ENCODE measurements at places on chromosomes 16 and 17. TPM values are rescaled to one million over a fixed set of nuclear protein-coding genes. Genes with fewer than 3 reads are reported as not detected.
A peak's percentile ranks its signal among the peaks of the same experiment; 100 is the strongest.

The CDH3 gene
- 0.19 TPM for total RNA-seq

The ABCC11 gene
- not detected for total RNA-seq

The EVPLL gene
- not detected for total RNA-seq

The TAT gene
- total RNA-seq, result not detected

The TMEM114 gene
- total RNA-seq, result not detected

The CCDC102A gene
- 6.7 TPM for total RNA-seq

The TUBG2 gene
- 12.9 TPM for total RNA-seq

- peaks cover under 1% of the 10 kb centered on the region for H3K4me1 ChIP-seq
- no peak overlapping the region for H3K27ac ChIP-seq
- no peak for DNase-seq
- H3K4me3 ChIP-seq, result no peak overlapping the region
- H3K36me3 ChIP-seq, result no peaks in the 10 kb centered on the region
Observed at GRCh38 chr16:9154567-9155410, 63.3 kb downstream of the HAPSTR1 start.

- DNase-seq, result peak; percentile 77
- no peaks in the 10 kb centered on the region for H3K27me3 ChIP-seq
- peak overlapping the region; percentile 52 for H3K27ac ChIP-seq
- peak overlapping the region; percentile 41 for H3K4me3 ChIP-seq
- H3K36me3 ChIP-seq, result peaks cover 5% of the 10 kb centered on the region
Observed at GRCh38 chr16:23826528-23827045, 9.2 kb upstream of the PRKCB start.

- H3K4me3 ChIP-seq, result no peak overlapping the region
- H3K27ac ChIP-seq, result no peak overlapping the region
- H3K36me3 ChIP-seq, result no peaks in the 10 kb centered on the region
- H3K4me1 ChIP-seq, result peaks cover 3% of the 10 kb centered on the region
Observed at GRCh38 chr17:30296499-30297080, 4.8 kb upstream of the BLMH start.

GRCh38 chr17:42394838-42395237 is 6.6 kb upstream of the STAT3 start:
- peaks cover 27% of the 10 kb centered on the region for H3K4me1 ChIP-seq
- no peak overlapping the region for H3K4me3 ChIP-seq
- no peaks in the 10 kb centered on the region for H3K27me3 ChIP-seq
- H3K27ac ChIP-seq, result no peak overlapping the region
- no peak for DNase-seq
- H3K36me3 ChIP-seq, result no peaks in the 10 kb centered on the region

DNA sequence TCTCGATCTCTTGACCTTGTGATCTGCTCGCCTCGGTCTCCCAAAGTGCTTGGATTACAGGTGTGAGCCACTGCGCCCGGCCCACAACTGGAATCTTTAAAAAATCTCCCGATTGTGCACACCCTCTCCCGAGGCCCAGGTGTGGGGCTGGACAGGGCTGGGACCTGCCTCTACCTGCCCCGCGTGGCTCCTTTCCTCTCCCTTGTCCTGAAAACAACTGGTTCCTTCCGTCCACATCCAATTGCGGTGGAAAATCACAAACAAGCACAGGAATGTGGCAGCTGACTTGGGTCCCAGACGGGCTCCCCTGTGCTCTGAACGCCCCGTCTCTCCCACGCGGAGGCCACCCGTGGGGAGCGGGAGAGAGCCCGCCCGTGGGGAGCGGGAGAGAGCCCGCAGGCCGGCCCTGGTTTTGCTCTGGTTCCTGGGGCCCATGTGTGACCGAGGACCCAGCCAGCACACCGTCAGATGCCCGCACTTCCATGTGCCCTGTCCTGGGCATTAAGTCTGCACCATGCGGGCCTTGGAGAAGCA is 3.0 kb upstream of the TMEM204 start:
- peaks cover 8% of the 10 kb centered on the region for H3K36me3 ChIP-seq
- no peak overlapping the region for H3K4me3 ChIP-seq
- H3K4me1 ChIP-seq, result peaks cover 29% of the 10 kb centered on the region
- no peak overlapping the region for H3K27ac ChIP-seq

- no peak overlapping the region for H3K4me3 ChIP-seq
- H3K27ac ChIP-seq, result no peak overlapping the region
- peaks cover 42% of the 10 kb centered on the region for H3K4me1 ChIP-seq
- no peak for DNase-seq
- peaks cover 8% of the 10 kb centered on the region for H3K36me3 ChIP-seq
Observed at GRCh38 chr16:12529582-12529981, 274.1 kb downstream of the CPPED1 start.

- no peaks in the 10 kb centered on the region for H3K4me1 ChIP-seq
- no peak for DNase-seq
- H3K4me3 ChIP-seq, result no peak overlapping the region
- no peak overlapping the region for H3K27ac ChIP-seq
- no peaks in the 10 kb centered on the region for H3K27me3 ChIP-seq
Observed at GRCh38 chr16:19874851-19875546, 9.6 kb downstream of the GPRC5B start.

GRCh38 chr17:50848711-50849110 is 13.3 kb downstream of the WFIKKN2 start:
- no peak overlapping the region for H3K4me3 ChIP-seq
- peaks cover 2% of the 10 kb centered on the region for H3K27me3 ChIP-seq
- H3K36me3 ChIP-seq, result no peaks in the 10 kb centered on the region
- H3K27ac ChIP-seq, result no peak overlapping the region
- DNase-seq, result no peak

GRCh38 chr16:76441391-76441790 is 164.2 kb downstream of the CNTNAP4 start:
- H3K4me3 ChIP-seq, result no peak overlapping the region
- no peaks in the 10 kb centered on the region for H3K36me3 ChIP-seq
- H3K4me1 ChIP-seq, result no peaks in the 10 kb centered on the region
- no peak for DNase-seq
- H3K27me3 ChIP-seq, result no peaks in the 10 kb centered on the region

DNA sequence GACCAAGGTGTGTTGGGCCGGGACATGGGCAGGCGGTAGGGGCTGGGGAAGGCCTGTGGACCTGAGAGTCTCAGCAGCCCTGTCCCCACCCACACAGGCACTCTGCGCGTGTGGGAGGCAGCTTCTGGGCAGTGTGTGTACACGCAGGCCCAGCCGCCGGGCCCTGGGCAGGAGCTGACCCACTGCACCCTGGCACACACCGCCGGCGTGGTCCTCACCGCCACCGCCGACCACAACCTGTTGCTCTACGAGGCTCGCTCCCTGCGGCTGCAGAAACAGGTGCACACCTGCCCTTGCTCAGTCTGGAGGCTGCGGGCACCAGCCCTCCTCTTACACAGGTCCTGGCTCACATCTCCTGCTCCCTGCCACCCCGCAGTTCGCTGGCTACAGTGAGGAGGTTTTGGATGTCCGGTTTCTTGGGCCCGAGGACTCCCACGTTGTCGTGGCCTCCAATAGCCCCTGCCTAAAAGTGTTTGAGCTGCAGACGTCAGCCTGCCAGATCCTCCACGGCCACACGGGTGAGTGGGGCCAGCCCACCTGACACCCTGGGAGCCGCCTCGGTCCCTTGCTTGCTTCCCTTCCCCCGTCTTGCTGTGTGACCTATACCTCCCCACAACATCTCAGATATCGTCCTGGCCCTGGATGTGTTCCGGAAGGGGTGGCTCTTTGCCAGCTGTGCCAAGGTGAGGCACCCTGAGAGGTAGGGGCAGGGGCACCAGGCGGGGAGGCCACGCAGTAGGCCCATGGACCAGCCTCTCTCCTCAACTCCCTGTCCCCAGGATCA is 3.8 kb downstream of the TBL3 start:
- H3K36me3 ChIP-seq, result peaks cover 32% of the 10 kb centered on the region
- H3K27me3 ChIP-seq, result peaks cover 2% of the 10 kb centered on the region
- no peak overlapping the region for H3K27ac ChIP-seq
- no peak for DNase-seq
- peaks cover 16% of the 10 kb centered on the region for H3K4me1 ChIP-seq

- H3K36me3 ChIP-seq, result no peaks in the 10 kb centered on the region
- peaks cover 11% of the 10 kb centered on the region for H3K27me3 ChIP-seq
- no peak within 1 kb of the TSS for H3K4me3 ChIP-seq
- peaks cover 5% of the 10 kb centered on the region for H3K4me1 ChIP-seq
- DNase-seq, result peak; percentile 91
Observed at GRCh38 chr17:63881935-63882601, at the start of gene GH2. Gene GH2 (minus strand): TSS chr17:63881944. CDS start chr17:63881801, 143 bp downstream.

DNA sequence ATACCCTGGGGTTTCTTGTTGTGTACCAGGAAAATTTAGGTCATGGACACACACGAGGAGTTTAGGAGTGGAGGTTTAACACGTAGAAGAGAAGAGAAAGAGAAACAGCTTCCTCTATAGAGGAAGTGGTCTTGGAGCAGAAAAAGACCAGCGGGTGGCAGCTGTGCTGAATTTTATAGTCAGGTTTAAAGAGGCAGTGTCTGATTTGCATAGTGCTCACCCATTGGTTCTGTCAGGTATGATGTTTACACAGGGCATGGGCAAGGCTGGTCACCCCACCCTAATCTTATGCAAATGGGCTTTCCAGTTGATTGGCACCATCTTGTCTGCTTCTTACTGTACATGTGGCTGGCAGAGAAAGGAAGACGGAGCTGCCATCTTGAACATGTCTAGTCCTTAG is 309.0 kb downstream of the CDH13 start:
- no peak for DNase-seq
- no peaks in the 10 kb centered on the region for H3K4me1 ChIP-seq
- H3K27me3 ChIP-seq, result no peaks in the 10 kb centered on the region
- H3K27ac ChIP-seq, result no peak overlapping the region
- no peak overlapping the region for H3K4me3 ChIP-seq

DNA sequence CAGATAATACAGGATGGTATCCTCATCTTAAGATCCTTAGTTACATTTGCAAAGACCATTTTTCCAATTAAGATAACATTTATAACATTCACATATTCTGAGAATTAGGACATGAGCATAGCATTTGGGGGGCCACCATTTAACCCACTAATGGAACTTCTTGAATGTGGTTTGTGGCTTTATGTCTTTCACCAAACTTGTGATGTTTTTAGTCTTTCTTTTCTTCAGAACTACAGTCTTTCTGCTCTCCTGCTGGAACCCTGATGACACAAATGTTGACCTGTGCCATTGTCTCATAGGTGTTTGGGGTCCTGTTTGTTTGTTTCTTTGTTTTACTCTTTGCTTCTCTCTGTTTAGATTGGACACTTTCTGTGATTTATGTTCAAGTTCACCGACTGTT is 23.2 kb downstream of the COX11 start:
- peaks cover 7% of the 10 kb centered on the region for H3K4me1 ChIP-seq
- no peak overlapping the region for H3K27ac ChIP-seq
- DNase-seq, result peak; percentile 12
- peaks cover 6% of the 10 kb centered on the region for H3K27me3 ChIP-seq
- no peaks in the 10 kb centered on the region for H3K36me3 ChIP-seq
- H3K4me3 ChIP-seq, result no peak overlapping the region

DNA sequence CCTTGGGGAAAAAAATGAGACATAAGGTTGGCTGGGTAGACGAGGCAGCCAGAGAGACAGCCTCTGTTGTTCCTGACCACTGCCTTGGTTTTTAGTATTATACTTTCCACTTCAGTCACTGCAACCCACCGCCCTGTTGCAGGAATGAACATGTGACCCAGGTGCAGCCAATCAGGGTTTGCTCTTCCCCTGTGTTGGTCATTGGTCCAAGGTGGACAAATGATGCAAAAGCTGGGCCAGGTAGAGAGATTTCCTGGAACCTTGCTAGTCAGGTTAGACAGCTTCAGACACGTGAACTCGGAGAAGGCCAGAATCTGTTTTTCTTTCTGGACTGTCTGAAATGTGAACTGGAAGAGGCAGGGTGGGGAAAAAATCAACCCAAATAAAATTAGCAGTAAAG is 452.4 kb upstream of the RBFOX1 start:
- no peak overlapping the region for H3K27ac ChIP-seq
- H3K36me3 ChIP-seq, result no peaks in the 10 kb centered on the region
- H3K4me1 ChIP-seq, result no peaks in the 10 kb centered on the region
- H3K4me3 ChIP-seq, result no peak overlapping the region
- DNase-seq, result no peak

GRCh38 chr17:54191261-54191660 is 368.5 kb downstream of the KIF2B start:
- no peak overlapping the region for H3K4me3 ChIP-seq
- no peaks in the 10 kb centered on the region for H3K27me3 ChIP-seq
- no peaks in the 10 kb centered on the region for H3K4me1 ChIP-seq
- H3K36me3 ChIP-seq, result no peaks in the 10 kb centered on the region
- no peak for DNase-seq
- H3K27ac ChIP-seq, result no peak overlapping the region

DNA sequence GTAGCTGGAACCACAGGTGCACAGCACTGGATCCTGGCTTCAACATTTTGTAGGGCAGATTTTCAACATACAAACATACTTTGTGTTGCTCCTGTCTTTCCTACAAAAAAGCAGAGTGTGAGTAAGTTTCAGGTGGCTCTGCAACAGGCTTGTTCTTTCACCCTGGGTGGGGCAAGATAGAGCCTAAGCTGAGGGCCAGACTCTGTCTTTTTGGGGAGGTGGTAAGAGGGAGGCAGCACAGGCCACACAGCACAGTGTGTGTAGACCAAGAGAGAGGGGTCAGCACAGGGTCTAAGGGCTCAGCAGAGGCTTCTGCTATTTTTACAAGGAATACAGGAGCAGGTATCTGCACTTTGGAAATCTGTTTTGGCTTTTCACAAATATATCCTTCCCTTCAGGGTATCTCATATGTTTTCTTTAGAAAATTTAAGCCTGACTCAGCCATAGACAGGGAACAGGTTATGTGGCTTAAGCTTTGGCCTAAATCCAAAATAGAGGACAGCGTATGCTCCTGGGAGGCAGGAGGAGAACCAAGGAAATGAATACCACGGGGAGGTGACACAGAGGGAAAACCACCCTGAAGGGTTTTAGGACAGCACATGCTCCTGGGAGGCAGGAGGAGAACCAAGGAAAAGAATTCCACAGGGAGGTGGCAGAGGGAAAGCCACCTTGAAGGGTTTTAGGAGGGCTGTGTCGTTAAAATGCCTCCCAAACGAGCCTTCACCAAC is 21.6 kb downstream of the EMC8 start:
- peaks cover 3% of the 10 kb centered on the region for H3K4me1 ChIP-seq
- no peak overlapping the region for H3K4me3 ChIP-seq
- no peaks in the 10 kb centered on the region for H3K27me3 ChIP-seq
